HS-5 (cell line): ENCODE measurements at places on chromosomes 12 and 14.

- DNase-seq = peak; percentile 63
These were observed 105.2 kb upstream of the ATF7IP start for GRCh38 chr12:14260011-14260993.

- no peak for DNase-seq
These were observed 35.7 kb downstream of the RAD9B start for GRCh38 chr12:110537605-110538409.

DNA sequence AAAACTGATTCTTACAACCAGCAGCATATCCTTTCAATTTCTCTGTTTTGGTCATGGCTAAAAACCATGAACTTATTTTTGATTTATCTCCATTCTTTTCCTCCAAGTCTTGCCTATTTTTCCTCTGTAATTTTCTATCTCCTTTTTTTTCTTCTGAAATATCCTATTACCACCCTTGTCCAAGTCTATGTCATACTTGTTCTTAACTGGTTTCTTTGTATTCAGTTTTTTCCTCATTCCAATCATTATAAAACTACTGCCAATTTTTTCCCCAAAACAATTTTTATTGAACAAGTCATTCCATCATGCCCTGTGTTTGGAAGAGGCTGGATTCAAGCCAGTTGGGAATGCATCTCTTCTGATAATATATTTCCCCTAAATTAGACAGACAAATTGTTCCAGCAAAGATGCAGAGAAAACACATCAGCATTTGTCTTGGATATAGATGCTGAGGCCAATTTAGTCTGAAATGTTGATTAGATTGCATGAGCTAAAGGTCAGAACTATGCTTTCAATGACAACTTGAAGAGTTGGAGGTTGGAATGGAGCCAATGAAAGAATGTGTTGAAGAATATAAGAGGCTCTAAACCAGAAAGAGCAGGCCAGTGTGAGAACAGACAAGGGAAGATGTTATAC is 30.7 kb downstream of the OTOGL start:
- no peak for DNase-seq

DNA sequence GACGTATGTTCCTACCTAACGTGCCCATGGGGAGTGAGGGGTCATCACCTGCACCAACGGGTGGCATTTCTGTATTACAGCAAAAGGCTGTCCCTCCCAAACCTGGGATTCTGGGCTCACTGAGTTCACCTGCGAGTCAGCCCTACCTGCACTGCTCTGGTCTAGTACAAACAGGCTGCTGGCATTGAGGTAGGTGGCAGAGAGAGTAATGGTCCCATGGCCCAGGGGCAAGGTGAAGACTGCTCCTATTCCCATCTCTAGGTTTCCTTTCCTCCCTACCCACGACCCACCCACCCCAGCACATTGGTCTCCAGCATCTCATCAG is 421 bp downstream of the SUOX start:
- DNase-seq = no peak

DNA sequence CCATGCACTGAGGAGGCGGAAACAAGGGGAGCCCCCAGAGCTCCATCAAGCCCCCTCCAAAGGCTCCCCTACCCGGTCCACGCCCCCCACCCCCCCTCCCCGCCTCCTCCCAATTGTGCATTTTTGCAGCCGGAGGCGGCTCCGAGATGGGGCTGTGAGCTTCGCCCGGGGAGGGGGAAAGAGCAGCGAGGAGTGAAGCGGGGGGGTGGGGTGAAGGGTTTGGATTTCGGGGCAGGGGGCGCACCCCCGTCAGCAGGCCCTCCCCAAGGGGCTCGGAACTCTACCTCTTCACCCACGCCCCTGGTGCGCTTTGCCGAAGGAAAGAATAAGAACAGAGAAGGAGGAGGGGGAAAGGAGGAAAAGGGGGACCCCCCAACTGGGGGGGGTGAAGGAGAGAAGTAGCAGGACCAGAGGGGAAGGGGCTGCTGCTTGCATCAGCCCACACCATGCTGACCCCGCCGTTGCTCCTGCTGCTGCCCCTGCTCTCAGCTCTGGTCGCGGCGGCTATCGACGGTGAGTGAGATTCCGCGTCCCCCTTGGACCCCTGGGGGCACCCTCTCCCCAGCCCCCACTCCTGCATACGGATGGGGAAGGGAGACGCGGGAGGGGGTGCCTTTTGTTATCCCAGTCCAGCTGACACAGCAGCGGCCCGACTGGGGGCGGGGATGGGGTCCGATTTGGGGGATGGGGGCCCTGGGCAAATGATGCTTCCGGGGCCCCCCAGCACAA is 400 bp downstream of the LRP1 start:
- no peak for DNase-seq

GRCh38 chr12:59382282-59383078 is 213.3 kb upstream of the SLC16A7 start:
- no peak for DNase-seq

DNA sequence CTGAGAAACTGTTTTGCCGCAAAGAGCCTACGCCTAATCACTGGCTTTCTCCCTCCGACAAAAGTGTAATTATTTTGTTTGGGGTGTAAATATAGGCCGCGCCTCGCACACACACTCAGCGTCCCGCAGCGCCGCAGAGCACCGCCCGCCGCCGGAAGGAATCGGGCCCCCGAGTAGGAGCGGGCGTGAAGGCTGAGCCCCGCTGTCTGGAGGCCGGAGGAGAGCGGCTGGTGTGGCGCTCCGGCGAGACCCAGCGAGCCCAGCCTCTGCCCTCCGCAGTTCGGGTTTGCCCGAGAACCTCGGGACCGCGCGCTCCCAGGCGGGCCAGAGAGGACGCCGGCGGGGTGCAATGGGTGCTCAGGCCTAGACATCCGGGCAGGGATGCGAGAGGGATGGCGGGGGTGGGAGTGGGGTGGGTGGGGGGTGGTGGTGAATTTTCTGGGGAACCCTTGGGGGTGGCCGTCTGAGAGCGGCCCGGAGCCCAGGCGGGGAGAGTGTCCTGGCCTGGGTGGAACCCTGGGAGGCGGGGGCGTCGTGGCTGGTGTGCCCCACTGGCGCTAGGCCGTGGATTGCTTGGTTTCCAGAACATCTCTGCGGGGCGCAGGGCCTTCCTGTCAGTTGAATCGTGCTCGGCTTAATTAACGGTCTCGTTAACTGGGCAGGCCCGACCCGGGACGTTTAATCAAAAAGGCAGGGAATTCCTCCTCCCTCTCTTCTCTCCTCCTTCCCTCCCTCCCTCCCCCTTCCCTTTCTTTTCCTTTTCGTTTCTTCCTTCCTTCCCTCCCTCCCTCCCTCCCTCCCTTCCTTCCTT is 4.7 kb upstream of the LHX5 start:
- no peak for DNase-seq

DNA sequence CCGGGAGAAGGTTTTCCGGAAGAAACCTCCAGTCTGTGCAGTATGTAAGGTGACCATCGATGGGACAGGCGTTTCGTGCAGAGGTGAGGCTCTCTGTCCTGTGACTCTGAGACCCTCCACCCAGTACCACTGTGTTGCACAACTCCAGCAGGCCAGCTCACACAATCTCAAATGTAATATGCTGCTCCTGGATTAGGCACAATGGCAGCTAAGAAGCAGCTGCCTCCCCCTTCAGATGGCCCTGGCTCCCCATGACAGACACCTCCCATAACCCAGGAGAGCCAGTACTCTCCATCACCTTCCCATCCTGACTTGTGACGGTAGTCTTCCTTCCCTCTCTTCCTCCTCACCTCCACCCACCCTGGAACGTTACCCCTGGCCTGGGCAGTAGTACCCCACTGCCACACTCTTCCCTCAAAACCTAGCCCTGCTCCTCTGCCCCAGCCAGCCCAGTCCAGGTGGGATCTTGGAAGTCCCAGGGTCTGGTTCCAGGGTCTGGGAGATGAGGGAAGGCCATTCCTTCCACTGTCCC is 2.1 kb downstream of the TNS2 start:
- no peak for DNase-seq

GRCh38 chr14:83994020-83994419 is 1535.9 kb upstream of the FLRT2 start:
- peak; percentile 80 for DNase-seq

- no peak for DNase-seq
These were observed 24.6 kb upstream of the BCL7A start for GRCh38 chr12:121996945-121997612.

- DNase-seq = peak; percentile 43
These were observed 66.5 kb downstream of the TBC1D30 start for GRCh38 chr12:64890873-64891468.

DNA sequence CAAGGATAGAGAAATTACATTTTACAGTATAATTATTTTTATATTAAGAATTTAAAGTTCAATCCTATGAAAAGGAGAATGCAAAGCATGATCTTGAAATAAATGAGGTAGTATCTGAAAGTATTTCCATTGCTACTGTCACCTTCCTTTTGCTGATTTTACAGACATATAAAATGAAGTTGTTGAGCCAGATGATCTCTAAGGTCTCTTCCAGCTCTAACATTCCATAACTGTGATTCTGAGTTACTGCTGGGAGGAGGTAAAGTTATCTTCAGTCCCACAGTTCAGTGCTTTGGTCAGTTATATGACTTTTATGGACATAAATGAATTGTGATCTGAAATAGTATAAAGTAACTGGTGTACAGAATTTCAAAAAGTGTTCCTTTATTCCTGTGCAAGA is 52.8 kb downstream of the SLC38A6 start:
- no peak for DNase-seq

DNA sequence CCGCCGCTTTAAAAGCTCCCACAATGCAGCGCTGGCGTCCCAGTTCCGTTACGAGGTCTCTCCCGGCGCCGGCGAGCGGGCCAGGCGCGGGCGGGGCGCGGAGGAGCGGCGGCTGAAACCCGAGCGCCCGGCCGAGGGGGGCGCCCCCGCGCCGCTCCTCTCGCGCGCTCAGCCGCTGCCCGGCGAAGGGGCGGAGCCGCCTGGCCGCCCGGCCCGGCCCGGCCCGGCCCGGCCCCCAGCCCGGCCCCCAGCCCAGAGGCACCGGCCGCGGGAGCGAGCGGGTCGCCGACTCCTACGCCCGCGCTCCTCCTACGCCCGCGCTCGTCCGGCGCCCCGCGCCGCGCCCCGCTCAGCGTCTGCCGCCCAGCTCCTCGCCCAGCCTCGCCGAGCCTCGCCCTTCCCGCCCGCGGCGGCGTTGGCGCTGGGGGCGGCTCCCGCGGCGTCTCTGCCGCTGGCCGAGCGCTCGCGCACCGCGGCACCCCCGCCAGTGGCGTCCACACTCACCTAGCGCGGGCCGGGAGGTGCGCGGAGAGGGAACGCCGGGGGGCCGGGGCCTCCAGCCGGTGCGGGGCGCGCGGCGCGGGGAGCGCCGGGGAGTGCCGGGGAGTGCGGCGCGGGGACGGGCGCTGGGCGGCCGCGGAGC is at the start of gene RASSF8:
TSS of gene RASSF8 (plus strand) at position 255 of the 643 bp plus-strand sequence. CDS start 96,662 bp downstream, outside the sequence.
- no peak for DNase-seq

GRCh38 chr12:82838131-82838551 is 151.4 kb downstream of the TMTC2 start:
- DNase-seq = no peak

DNA sequence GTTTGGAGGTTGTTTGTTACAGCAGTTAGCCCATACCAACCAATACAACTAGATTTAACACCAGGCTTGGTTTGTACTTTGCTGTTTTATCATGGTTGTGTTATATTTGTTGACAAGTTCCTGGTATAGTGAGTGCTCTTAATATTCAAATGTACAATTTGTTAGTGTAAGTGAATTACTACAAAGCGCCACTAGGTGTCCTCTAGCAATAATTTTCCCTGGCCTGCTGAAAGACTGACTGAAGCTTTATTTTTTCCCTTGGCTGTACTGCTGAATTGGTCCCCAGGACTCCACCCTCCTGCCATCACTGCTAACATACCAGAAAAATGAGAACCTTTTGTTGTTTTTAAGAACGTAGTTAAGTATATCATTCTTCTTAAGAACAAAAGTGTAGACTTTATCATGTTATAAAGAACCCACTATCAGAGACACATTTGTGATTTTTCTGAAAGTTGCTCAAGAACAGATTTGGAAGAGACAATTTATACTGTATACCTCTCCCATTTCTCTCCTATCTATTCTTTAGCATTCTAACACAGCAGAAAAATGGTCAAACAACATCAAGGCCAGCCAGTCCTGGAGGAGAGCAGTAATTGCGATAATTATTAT is 75.3 kb upstream of the FAR2 start:
- DNase-seq = peak; percentile 19

- DNase-seq = peak; percentile 16
These were observed 565 bp downstream of the CEP83 start for GRCh38 chr12:94458877-94459727.

GRCh38 chr12:203462-204260 is 10.3 kb downstream of the SLC6A12 start:
- DNase-seq = no peak

GRCh38 chr12:7109572-7109920 is 532 bp upstream of the C1RL start:
- DNase-seq = no peak

DNA sequence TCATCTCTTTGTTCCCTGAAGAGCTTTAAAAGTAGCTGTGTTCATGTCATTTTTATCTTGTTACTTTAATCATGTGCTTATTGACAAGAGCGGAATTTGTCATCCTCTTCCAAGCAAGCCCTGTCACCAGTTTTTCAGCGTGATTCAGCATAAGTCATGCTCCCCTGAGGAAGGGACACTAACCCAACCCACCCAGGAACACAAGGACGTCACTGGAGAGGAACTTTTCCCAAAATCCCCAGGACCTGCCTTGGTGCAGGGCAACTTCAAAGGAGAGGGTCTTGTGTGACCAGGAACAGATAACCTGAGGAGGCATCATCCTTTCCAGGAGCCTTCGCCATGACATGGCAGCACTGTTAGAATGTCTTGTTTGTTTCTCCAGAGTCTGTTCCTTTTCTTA is 107.1 kb upstream of the DIO3 start:
- no peak for DNase-seq

GRCh38 chr12:19643635-19644034 is 204.3 kb downstream of the AEBP2 start:
- DNase-seq = peak; percentile 16

- DNase-seq = no peak
These were observed 10.2 kb downstream of the BDKRB2 start for GRCh38 chr14:96214793-96215192.

DNA sequence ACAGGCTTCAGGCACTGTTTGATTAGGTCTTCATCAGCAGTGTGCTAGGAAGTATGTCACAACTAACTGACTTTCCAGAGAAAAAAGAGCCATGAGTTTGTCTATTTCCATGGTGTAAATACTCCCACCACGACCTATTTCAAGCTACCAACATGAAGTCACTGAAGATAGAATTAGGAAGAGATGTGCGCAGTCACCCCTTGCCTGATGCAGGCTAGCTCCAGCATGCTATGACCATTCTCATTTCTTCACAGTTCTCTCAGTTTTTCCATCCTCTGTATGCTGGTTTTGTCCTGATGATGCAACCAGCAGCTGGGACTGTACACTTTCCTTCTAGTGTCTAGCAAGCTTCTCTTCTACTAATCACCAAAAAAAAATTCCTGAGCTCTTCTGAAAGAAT is 191.6 kb upstream of the NUDT4 start:
- no peak for DNase-seq

DNA sequence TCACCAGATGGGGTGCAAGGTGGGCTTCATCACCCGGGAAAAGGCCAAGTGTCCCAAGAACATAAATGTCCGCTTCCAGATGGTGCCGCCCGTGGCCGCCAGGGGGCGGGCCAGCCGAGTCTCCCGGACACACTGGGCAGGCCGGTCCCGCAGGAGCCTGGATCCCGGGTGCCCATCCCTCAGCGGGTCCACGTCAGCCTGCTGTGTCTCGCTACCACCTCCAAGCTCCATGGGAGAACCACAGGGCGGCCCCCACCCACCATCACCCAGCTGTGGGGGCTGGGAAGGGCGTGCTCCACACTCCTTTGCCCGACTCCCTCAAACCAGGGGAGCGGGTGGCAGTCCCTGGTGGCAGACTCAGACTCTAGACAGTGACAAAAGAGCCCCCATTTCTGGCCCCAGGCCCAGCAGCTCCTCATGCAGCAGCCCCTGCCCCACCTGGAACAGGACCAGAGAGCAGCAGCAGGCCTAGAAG is 22.0 kb upstream of the NUDT14 start:
- DNase-seq = no peak
